ENCODE measurements at places on chromosomes 3 and 15.

- DNase-seq: no peak
Observed at GRCh38 chr3:64221571-64222257, 3.6 kb downstream of the PRICKLE2 start.

GRCh38 chr3:39639344-39640236 is 169.8 kb upstream of the MYRIP start:
- no peak for DNase-seq

DNA sequence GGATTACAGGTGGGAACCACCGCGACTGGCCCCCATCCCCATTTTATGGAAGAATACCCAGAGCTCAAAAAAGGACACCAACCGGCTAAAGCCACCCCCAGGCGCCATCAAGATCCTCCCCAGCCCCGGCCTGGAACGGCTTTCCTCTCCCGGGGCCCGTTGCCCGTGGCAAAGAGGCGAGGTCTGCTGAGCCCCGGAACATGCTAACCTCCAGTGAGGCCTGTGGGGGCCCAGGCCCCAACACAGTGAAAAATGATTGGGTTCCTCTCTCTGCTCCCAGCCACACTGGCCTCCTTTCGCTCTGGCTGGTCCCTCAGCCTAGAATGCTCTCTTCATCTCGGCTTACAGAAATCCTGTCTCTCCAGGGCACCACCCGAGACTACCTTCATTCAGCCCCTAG is 46.5 kb upstream of the SMAD6 start:
- no peak for DNase-seq

- DNase-seq: no peak
Observed at GRCh38 chr15:47742334-47742733, 25.0 kb downstream of the SEMA6D start.

GRCh38 chr3:53242642-53243041 is 13.2 kb downstream of the TKT start:
- no peak for DNase-seq

DNA sequence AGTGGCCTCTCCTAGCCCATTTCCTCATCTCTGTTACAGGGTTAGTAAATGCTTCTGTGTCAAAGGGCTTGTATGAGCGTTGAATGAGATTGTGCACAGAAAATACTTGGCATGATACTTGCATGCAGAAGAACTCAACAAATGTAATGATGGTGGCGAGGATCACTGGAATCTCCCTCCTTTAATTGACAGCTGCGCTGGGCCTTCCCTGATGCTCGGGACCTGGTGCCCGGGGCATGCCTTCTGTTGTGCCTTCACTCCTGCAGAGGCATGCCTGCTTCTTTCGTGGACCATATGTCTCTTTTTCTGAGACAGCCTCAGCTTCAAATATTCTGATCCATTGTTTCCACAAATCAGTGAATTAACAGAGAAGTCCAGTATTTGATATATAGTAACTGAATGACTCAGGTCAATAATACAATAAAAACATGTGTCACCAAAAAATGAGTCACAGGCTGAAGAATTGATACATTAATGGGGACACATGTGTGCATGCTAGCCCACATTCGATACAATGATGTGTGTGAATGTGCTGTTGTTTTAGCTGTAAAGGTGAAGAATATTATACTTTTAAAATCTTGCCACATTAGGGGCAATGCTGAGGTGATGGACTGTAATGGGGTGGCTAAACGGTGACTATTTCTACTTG is 243.3 kb upstream of the TBL1XR1 start:
- DNase-seq: no peak

- no peak for DNase-seq
Observed at GRCh38 chr3:38268522-38268921, 2.9 kb downstream of the SLC22A13 start.

DNA sequence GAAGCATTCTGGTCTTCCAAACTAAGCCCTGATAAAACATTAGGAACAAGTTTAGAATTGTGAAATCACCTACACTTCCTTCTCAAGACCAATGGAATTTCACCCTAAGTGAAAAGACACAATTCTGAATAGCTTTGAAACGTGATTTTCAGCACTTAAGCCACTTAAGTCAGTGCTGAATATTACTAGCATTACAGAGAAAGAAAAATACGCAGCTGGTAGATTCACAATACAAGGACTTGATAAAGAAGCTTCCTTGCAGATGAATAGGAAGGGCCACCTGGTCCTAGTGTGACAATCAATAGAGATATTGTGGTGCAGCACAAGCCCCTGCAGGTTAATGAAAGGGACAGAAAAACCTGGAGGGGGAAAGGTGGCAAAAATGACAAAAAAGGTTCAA is 353.1 kb upstream of the ALCAM start:
- no peak for DNase-seq

DNA sequence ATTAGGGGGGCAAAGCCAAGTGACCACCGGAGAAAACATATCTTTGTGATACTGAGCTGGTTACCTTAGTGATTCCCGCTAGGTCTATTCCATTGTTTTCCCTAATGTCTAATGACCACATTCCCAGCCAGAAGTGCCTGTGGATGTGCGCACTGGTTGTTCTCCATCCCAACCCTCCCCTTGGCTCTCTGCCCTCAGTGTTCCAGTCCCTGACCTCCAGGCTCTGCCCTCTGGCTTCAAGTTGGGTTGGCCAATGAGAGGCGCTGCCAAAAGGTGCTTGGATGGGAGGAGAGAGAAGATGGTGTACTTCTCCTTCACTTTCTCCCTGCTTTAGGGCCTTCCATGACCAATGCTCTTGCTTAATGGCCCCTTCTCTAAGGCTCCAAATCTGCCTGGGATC is 2.4 kb downstream of the COLQ start:
- no peak for DNase-seq

- DNase-seq: no peak
Observed at GRCh38 chr15:95912280-95912625, 418.2 kb upstream of the NR2F2 start.

- no peak for DNase-seq
Observed at GRCh38 chr15:72042054-72042453, 75.9 kb downstream of the MYO9A start.

DNA sequence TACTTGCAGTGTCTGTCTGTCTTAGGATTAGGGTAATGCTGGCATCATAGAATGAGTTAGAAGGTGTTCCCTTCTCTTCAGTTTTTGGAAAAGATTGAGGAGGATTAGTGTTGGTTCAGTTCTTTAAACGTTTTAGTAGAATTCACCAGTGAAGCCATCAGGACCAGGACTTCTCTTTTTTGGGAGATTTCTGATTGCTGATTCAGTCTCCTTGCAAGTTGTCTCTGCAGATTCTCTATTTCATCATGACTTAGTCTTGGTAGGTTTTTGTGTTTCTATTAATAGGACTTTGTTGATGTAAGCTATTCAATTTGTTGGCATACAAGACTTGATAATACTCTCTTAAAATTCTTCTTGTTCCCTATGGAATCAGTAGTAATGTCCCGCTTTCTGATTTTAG is 48.9 kb downstream of the STT3B start:
- no peak for DNase-seq

DNA sequence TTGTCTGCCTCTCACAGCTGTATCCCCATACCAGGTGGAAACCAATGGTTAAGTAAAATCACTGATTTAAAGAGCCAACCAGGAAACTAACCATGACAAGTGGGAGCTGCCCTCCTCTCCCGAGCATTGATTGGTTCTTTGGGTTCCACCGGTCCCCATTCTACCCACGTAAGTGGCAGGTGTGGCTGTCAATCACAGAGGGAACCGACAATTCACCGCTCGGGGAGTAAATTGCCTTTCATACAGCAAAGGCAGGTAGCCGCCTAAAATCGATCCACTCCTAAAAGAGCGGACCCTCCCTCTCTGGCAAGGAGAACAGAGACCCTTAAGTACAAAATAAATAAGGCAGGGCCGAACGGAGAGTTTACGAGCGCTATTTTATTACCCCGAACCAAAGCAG is 1.2 kb downstream of the ERC2 start:
- peak; percentile 71 for DNase-seq

GRCh38 chr15:57553526-57553925 is 38.2 kb upstream of the MYZAP start:
- no peak for DNase-seq

GRCh38 chr3:141275973-141276372 is 44.3 kb downstream of the PXYLP1 start:
- DNase-seq: no peak

DNA sequence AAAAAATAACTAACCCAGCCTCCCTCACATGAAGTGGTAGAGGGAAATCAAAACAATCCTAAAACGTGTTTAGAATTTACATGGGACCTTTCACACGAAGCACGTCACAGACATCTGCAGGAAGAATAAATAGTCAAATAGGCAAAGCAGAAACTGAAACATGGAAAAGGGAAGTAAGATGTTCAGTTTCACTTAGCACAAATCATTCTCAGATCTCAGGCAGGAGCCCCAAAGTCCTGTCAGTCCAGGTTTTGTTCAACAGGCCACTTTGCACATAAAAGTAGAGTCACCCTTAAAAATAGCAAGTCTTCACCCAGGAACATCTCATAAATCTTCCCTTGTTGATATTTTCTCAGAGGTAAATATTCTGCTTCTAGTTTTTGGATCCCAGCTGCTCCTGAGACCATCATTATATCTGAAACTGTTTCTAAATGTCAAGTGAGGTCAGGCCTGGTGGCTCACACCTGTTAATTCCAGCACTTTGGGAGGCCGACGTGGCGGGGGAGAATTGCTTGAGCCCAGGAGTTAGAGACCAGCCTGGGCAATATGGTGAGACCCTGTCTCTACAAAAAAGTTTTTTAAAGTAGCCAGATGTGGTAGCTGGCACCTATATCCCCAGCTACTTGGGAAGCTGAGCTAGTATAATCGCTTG is 1.9 kb downstream of the RUBCN start:
- no peak for DNase-seq

DNA sequence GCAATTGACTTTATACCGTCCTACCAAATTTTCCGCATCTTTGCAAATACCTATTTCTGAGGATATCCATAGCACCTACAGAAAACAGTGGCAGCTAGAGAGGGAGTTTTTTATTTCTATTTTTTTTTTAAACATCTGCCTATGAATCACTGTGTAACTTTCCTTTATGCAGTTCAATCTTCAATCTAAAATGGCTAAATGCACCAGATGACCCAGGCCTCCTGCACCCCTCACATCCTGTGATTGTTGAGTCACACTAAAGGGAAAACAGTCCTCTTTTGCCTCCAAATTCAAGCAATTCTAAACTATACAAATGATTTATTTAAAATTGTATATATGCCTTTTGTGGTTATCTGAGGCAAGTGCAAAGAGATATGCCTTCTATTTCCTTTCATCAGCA is 20.1 kb upstream of the BCL6 start:
- no peak for DNase-seq

- DNase-seq: no peak
Observed at GRCh38 chr3:59865351-59865750, 815.5 kb upstream of the CFAP20DC start.

GRCh38 chr3:130516645-130517512 is at the start of gene COL6A6:
Gene COL6A6, plus strand, starts transcription at chr3:130517177. Its CDS starts 43,188 bp downstream, at chr3:130560365.
- DNase-seq: peak; percentile 64

GRCh38 chr15:99734575-99734974 is 1.3 kb upstream of the LYSMD4 start:
- DNase-seq: no peak

DNA sequence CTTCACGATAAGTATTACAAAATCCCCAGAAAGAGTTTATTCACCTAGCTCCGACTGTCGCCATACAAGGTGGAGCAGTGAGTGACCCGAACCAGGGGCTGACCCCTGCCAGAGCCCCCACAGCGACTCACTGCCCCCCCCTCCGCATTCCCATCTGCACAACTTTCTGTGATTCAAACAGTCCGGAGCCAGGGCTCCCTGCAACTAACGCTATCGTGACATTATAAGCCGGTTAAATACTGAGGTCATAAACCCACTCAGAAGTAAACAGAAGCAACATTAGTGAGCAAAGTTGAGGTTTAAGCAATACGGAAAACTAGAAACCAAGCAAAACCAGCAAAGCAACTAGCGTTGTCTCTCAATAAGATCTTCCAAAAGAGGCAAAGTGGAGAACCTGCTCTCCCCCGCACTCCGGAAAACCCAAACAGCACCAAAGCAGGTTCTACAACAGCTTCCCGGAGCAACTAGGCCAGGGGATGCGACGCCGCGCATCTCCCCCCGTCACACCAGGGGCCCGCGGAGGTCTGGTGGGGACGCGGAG is 642 bp downstream of the SCAP start:
- DNase-seq: no peak

DNA sequence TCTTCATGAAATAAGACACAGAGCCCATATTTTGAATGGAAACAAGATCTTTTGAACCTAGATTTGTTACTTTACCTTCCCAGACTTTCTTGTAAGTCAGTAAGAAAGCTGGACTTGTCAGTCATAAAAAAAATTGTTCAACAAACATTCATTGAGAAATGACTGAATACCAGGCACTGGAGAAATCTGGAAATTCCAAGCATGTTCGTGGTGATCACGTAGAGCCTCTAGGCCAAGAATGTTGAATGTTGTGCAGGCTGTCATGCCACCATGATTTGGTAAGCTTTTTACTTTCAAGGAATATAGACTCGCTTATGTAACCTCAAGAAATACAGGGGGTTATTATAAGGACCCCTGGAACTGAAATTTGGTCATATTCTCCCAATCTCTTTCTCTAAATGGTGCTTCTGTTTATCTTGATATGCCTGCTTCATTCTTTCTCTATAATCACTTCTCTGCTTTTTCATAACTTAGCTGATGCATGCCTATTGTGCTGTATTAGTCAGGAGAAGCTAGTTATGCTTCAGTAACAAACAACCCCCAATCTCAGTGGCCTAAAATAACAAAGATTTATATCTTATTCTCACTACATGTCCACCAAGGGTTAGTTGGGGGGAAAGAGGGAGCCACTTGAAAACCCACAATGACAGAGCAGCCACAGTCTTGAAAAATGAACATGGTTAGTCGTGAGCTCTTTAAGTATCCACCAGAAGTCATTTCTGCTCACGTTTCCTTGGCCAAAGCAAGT is 3.4 kb upstream of the TPM1 start:
- no peak for DNase-seq

DNA sequence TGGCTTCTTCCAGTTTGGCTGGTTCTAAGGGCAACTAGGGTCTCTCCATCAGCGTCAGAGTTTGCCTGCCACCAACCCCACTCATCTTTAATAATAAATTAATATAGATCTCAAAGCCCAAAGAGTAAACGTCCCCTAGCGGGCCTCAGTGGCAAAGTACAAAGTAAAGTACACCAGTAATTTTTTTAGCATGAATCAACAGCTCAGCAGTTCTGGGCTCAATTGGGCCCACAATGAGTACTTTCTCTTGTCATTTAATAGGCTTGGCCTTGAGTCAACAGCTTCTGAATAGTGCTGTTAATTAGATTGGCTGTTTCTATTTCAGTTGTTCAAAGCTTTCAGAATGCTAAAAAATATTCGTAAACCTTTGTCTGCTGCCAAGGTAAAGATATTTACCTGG is 89.0 kb upstream of the PFN2 start:
- DNase-seq: no peak

DNA sequence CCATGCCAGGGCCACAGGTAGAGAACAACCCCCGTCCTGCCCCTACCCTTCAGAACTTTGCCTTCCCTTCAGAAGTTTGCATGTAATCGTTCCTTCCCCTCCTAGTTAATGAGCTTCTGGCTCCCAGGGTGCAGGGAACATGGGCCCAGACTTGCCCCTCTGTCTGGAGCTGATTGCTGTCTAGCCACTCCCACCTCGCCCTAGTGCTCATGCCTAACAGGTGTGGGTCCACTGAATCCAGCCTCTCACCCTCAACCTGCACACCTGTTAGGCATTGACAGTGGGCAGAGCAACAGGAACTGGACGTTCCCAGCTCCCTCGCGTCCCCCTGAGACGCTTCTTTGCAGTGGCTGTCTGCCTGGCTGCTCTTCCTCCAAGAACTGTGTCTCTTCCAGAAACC is 40.3 kb downstream of the WNT5A start:
- DNase-seq: no peak

- DNase-seq: no peak
Observed at GRCh38 chr3:62378921-62379320, 5.6 kb upstream of the FEZF2 start.

GRCh38 chr15:70632491-70633102 is 130.8 kb downstream of the UACA start:
- DNase-seq: no peak
